ENCODE measurements at places on chromosomes 3 and 15.
A peak's percentile ranks its signal among the peaks of the same experiment; 100 is the strongest.

DNA sequence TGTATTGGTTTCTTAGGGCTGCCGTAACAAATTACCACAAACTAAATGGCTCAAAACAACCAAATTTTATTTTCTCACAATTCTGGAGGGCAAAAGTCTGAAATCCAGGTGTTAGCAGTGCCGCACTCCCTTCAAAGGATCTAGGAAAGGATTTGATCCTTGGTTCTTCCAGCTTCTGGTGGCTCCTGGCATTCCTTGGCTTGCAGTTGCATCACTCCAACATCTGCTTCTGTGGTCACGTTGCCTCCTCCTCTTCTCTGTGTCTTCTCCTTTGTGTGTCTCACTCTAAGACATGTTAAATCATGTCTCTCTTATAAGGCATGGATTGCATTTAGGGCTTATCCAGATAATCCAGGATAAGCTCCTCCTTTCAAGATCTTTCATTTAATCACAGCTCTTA is 262.2 kb downstream of the MEX3B start:
- DNase-seq, result no peak

DNA sequence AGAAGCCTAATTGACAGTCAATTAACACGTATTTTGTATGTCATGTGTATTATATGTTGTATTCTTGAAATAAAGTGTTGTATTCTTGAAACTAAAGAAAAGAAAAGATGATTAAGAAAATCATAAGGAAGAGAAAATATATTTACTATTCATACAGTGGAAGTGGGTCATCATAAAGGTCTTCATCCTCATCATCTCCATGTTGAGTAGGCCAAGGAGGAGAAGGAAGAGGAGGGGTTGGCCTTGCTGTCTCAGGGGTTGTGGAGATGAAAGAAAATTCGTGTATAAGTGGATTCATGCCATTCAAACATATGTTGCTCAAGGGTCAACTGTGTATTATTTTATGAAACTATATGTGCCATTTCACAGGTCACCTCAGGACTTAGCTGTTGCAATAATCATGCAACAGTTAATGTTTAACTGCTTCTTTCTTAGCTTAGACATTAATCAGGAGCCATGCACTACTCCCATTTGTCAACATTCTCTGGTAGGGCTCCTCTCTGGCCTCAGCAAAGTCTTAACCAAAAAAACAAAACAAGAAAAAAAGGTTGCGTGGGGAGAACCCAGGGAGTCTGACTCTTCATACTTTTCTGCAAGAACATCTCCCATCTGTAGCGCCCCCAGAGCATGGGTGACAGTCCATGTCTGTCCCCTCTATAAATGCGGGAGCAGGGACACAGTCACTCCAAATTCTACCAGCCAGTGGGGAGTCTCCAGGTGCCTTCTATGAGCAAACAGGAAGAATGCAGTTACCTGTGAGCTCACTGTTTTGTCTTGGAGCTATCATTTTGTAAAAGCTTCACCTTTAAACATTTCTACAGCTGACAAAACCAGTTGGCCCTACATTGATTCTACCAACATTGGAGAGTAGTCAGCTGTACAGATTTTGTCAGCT is 19.9 kb upstream of the LRRC2 start:
- no peak for DNase-seq

GRCh38 chr15:58142827-58143461 is 4.8 kb downstream of the AQP9 start:
- no peak for DNase-seq

- DNase-seq, result peak; percentile 14
Observed at GRCh38 chr3:147008886-147009285, 397.5 kb downstream of the ZIC4 start.

GRCh38 chr15:23384371-23384770 is 29.8 kb downstream of the GOLGA8S start:
- no peak for DNase-seq

- no peak for DNase-seq
Observed at GRCh38 chr3:47291158-47291753, 8.5 kb downstream of the KLHL18 start.

DNA sequence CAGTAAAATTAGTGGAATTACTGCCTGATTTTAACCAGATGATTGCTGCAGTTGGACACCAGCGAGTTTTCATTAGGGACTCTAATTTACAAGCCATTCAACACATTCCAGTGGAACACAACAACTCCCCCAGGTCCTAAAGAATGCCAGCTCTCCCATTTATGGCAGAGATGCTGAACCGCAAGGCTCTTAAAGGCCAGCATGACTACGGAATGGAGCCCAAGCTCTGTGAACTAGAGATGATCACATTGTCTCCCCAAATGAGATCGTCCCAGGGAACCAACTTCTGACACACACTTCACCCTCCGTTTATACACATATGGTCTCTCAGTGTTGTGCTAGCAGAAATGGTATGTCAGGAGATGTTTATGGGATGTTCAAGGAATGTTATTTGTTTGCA is 446.2 kb upstream of the NR2F2 start:
- DNase-seq, result peak; percentile 83

GRCh38 chr3:114595522-114596028 is 301.7 kb downstream of the TIGIT start:
- no peak for DNase-seq

GRCh38 chr3:155853214-155854140 is 750 bp downstream of the SLC33A1 start:
- peak; percentile 9 for DNase-seq

GRCh38 chr15:47570881-47571640 is 146.2 kb upstream of the SEMA6D start:
- DNase-seq, result peak; percentile 19

- no peak for DNase-seq
Observed at GRCh38 chr15:93340406-93340805, 251.4 kb upstream of the RGMA start.

- DNase-seq, result peak; percentile 52
Observed at GRCh38 chr3:72829701-72830100, 18.5 kb downstream of the SHQ1 start.

- no peak for DNase-seq
Observed at GRCh38 chr3:162847511-162847910, 1350.9 kb downstream of the OTOL1 start.

- no peak for DNase-seq
Observed at GRCh38 chr3:196274585-196274984, 12.9 kb downstream of the PCYT1A start.

- no peak for DNase-seq
Observed at GRCh38 chr3:33057320-33058298, 39.3 kb downstream of the GLB1 start.

DNA sequence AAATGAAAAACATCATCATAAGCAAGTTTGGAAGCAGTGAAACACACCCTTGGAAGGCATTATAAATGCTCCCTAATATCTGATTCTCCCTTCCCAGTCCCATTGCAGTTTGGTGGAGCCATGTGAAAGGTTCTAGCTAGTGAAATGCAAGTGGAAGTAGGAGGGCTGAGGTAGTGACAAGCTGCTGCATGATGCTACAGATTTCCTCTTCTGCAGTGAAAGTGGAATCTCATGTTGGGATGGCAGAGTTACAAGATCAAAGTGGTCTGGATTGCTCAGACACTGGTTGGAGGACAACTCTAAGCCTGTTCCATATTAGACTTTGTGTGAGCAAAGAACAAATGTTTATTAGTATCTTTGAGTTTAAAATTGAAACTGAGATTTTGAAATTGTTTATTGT is 3.3 kb upstream of the PDCD6IP start:
- DNase-seq, result no peak

DNA sequence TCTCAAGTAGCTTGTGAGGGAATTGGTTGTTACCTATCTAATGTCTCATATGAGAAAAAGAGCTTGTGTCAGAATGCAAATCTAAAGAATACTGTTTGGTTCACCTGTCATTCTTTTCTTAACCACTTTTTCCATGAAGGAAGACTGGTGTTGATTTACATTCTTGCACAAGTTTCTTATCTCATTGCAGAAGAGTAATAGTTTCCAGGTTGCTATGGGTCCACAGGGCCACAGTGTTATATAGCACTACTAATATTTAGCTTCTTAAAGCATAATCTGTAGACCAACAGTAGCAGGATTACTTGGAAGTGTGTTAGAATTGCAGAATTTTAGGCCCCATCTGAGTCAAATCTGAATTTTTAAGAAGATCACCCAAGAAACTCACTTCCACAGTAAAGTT is 697.5 kb downstream of the GBE1 start:
- no peak for DNase-seq

DNA sequence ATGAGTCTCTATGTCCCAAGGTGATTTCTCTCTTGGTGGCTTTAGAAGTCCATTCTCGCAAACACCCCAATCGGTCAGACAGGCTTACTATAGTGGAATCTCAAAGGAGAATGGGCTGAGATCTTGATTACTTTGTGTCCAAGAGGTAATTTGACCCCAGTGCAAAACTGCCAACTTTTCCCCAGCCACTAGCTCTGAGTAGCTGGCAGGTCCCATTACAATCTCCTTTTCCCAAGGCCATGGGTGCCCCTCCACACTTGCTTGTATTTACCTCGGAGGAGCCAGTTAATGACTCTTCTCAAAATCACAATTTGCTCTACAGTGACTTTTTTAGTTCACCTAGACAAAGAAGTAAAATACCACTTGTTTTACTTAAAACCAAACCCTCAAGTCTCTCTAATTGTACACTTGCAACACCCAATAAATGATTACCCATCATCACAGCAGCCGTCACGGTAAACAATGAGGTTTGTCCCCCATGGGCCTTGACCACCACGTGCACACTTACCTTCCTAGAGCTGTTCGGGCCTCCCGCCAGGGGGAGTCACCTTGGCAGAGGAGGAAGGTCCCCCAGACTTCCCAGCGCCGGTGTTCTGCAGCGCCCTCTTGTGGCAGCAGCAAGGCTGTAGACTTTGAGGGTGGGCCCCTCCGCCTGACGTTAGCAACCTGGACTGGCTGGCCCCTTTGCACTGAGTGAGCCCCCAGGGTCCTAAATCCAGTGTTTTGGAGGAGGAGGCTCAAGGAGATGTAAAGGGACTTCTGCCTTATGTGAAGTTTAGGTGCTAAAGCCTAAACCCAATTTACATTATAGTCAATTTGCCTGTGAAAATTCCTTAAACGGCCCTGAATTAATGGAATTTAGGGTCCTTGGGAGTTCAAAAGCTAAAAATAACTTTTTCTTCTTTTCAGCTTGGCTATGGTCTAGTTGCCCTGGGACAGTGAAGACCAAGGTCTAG is 18.7 kb upstream of the HDAC11 start:
- peak; percentile 24 for DNase-seq

GRCh38 chr3:66722675-66723074 is 221.9 kb upstream of the LRIG1 start:
- DNase-seq, result peak; percentile 81

- no peak for DNase-seq
Observed at GRCh38 chr3:186967686-186968085, 37.4 kb downstream of the ST6GAL1 start.

DNA sequence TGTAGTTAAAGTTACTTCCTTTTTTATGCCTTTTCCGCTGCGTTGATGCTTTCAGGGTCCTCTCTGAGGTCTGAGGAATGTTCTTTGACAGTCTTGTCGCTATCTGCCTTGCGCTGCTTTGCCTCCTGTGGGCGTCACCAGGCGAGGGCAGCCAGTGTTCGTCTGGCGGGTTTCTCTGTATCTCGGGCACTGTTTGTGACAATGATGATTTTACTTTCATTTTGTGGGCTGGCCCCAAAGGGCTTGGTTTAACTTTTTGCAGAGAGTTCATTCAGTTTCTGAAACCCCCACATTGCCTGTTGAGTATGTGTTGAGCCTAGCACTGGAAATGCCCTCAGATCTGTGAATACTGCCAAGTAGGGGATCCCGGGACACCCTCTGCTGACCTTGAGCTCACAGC is 24.6 kb upstream of the SACM1L start:
- DNase-seq, result no peak

Data from fibroblast of skin of right biceps (primary cell).